ENCODE measurements at places on chromosomes 3 and 15. TPM values are rescaled to one million over a fixed set of nuclear protein-coding genes. Genes with fewer than 3 reads are reported as not detected.

SEMA6D gene
- 1.2 TPM for total RNA-seq

CRYGS gene
- total RNA-seq = 0.47 TPM

CORO2B gene
- total RNA-seq = 1.7 TPM

KNL1 gene
- total RNA-seq = 0.99 TPM

SH2D7 gene
- 0.31 TPM for total RNA-seq

SNURF gene
- 19.6 TPM for total RNA-seq

TLR9 gene
- not detected for total RNA-seq

GNAT1 gene
- 4.4 TPM for total RNA-seq

NUP210 gene
- not detected for total RNA-seq

APPL1 gene
- total RNA-seq = 42.9 TPM

CACNA2D3 gene
- total RNA-seq = 0.52 TPM

OR5H14 gene
- total RNA-seq = not detected

LRRC31 gene
- not detected for total RNA-seq

C15orf61 gene
- 4.6 TPM for total RNA-seq

PLAAT1 gene
- not detected for total RNA-seq

RTP3 gene
- not detected for total RNA-seq

CYP8B1 gene
- total RNA-seq = not detected

MYRIP gene
- total RNA-seq = 0.10 TPM

IQSEC1 gene
- total RNA-seq = 15.6 TPM

CCR3 gene
- not detected for total RNA-seq

PLA2G4F gene
- total RNA-seq = not detected

CYP1A1 gene
- not detected for total RNA-seq

GP9 gene
- total RNA-seq = not detected

ESYT3 gene
- 1.7 TPM for total RNA-seq

THAP10 gene
- total RNA-seq = 1.8 TPM

PHLDB2 gene
- 53.8 TPM for total RNA-seq

ZIC1 gene
- 30.7 TPM for total RNA-seq

ZBTB38 gene
- total RNA-seq = 108 TPM

B3GNT5 gene
- 11.2 TPM for total RNA-seq

CGNL1 gene
- total RNA-seq = 4.0 TPM
